ENCODE measurements at places on chromosomes 2 and 18.

GRCh38 chr2:22221006-22221405 lies 1097.2 kb downstream of the TDRD15 start:
- no peak for DNase-seq

DNA sequence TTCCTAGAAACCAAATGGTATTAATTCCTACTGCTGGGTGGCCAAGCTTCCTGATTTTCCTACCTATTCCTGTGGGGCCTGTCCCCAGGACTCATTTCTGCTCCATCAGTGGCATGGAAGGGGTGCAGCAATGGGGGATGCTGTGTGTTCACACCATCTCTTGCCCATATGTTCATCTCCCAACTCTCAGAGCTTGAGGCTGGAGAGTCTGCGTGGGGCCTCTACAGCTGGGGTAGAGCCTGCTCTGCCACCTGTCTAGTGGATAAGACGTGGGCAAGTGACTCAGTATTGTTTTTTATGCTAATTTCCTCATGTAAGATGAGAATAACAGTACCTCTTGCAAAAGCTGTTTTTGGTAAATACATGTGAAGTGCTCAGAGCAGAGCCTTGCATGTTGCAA lies 149.8 kb downstream of the ACTR3 start:
- no peak for DNase-seq

DNA sequence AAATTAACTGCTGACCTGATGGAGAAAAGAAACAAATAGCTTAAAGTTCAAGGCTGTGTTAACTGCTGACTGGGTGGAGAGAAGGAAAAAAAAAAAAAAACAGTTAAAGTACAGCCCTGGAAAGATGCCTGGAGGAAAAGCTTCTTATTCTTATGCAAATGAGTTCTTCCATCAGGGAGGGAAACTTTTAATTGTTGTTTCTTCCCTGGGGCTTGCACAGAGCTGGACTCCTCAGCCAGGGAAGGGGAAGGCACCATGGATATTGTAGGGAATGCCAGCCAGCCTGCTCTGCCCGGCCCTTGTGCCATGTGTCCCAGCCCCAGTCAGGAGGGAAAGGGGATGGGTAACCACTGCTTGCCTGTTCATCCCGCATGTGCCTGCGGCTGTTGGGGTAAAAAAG lies 833.1 kb upstream of the CRIM1 start:
- no peak for DNase-seq

DNA sequence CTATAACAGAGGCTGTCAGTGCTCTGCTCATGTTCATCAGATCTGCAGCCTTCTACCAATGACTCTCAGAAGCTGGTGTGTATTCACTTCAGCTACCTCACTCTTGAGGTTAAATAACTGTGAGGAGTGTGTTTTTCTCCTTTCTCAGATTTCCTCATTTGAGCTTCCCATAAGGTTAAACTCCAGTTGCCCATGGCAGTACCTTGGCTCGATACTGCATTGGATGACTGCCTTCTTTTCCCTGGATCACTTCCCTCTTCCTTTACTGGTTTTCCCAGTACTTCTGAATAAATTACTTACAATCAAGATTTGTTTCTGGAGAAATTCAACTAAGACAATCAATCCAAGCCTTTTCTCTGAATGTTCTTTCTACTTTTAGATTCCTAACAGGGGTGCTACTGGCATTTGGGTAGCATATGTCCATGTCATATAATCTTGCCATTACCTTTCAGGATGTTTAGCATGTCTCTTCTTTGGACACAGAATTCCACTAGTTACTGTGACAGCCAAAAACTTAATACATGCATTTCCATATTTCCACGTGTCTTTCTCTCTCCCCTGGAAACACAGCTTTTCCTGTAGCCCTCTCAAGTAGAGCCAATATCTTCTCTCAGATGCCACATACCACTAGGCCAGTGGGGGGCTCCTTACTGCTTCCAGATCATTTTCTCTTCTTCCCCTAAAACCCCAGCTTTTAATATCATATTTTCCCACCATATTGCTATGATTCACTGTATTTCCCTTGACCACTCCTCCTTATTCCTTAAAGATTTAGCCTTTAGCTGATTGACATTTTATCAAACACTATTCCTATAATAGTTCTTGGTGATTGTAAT lies 15.0 kb upstream of the SPOPL start:
- DNase-seq = no peak

DNA sequence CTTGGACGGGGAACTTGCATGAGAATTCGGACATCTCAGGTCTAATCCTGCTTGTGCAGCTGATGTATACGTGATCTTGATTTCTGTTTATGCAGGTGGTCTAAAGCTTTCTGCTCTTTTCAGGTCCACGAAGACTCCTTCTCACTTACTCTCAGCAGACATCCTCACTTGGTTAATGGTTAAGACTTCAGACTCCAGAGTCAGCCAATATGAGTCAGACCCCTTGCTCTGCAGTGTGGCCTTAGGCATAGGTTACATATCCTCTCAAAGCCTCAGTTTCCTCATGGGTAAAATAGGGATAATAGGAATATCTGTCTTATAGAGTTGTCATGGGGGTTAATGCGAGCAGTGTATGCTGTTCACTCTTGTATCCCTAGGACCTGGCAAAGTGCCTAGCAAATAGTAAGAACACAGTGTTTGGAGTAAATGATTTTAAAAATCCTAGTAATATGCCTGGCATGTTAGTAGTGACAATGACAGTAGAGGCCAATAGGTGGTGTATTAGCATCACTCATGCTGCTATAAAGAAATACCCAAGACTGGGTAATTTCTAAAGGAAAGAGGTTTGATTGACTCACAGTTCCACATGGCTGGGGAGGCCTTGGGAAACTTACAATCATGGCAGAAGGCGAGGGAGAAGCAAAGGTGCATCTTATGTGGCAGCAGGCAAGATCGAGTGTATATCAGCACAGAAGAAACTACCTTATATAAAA lies 42.3 kb downstream of the XRCC5 start:
- no peak for DNase-seq

GRCh38 chr2:15842758-15843666 lies 97.3 kb upstream of the MYCN start:
- no peak for DNase-seq

- DNase-seq = no peak
Measured at GRCh38 chr2:121895723-121896571, 140.5 kb downstream of the TSN start.
